Pancreas (tissue), 10 donors: ENCODE measurements at places on chromosomes 5 and 9. TPM values are rescaled to one million over a fixed set of nuclear protein-coding genes. Genes with fewer than 3 reads are reported as not detected.

The ADAM19 gene
- polyA plus RNA-seq: 0.65 TPM

- no peaks in the 10 kb centered on the region for H3K4me1 ChIP-seq
- no peak overlapping the region for H3K27ac ChIP-seq
- no peak for DNase-seq
- no peaks in the 10 kb centered on the region for H3K36me3 ChIP-seq
Observed at GRCh38 chr5:136364307-136364706, 1.0 kb downstream of the TRPC7 start.

The RALGPS1 gene
- 7.0 TPM for polyA plus RNA-seq

DNA sequence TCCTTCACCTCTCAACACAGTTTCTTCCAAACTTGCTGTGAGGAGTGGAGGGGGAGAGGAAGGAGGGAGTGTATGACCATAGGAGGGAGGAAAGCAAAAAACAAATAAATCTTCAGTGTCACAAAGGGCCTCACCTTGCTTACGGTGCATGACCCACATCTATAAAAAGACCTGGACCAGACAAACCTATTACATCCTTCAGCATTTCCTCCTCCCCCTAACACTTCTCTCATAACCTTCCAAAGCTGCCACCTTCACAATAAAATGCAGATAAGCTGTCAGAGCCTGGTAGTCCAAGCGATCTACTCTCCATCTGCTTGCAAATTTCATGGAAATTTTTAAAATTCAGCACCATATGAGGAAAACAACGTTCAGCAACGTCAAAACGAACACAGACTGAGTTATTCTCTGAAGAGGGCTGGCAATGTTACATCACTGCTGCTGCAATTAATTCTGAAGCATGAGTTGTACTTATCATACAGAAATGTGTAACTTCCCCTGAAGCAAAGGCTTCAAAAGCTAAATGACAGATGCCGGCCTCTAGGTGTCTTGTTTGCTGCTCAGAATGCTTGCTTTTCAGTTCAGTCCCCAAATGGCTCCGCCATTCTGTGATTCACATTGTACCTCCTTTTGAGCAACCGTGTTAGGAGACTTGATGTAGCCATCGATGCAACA lies 62.9 kb downstream of the EFNA5 start:
- no peak overlapping the region for H3K27ac ChIP-seq
- no peak for DNase-seq
- no peaks in the 10 kb centered on the region for H3K4me1 ChIP-seq
- H3K36me3 ChIP-seq: no peaks in the 10 kb centered on the region

DNA sequence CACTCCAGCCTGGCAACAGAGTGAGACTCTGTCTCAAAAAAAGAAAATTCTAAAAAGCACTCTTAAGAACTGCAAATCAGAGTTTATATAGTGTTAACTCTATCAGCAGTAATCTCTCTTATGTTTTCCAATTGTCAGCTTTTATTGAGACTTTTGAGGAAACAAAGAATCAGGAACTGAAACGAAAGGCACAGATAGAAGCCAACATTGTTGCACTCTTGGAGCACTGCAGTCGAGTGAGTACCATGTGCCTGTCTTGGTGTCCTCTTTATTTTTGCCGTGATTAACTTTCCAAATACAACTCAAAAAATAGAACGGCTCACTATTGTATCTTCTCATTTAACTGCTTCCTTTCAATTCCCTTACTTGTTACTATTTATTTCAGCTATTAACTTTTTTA lies 41.7 kb upstream of the LRRC19 start:
- H3K4me3 ChIP-seq: no peak overlapping the region
- no peaks in the 10 kb centered on the region for H3K4me1 ChIP-seq
- H3K27me3 ChIP-seq: no peaks in the 10 kb centered on the region
- no peak overlapping the region for H3K27ac ChIP-seq

- no peak overlapping the region for H3K27ac ChIP-seq
- H3K36me3 ChIP-seq: no peaks in the 10 kb centered on the region
- DNase-seq: no peak
Observed at GRCh38 chr5:130234816-130235215, 330.6 kb downstream of the CHSY3 start.

DNA sequence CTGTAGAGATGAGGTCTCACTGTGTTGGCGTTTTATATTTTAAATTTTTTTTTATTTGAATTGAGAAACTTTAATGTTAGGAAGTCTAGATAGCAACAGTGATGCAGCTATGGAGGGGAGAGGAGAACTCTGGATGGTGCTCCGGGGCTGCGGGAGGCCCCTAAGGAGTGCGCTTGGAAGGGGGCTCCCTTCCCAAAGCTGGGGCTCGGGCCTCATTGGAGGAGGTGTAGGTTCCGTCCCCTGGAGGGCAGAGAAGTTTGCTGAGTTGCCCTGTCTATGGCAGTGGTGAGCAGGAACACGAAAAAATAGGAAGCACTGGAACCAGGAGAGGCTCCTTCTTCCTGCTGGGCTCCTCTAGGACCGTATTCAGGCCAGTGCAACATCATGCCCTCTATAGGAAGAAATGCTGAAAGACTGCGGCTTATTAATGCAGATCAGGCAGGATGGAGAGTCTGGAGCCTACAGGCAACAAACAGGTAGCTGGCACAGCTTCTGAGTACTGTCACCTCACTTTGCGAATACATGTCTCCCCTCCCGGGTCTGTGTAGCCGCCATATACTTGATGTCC lies 16.1 kb downstream of the AHRR start:
- DNase-seq: no peak
- H3K4me3 ChIP-seq: no peak overlapping the region
- H3K27me3 ChIP-seq: no peaks in the 10 kb centered on the region
- no peaks in the 10 kb centered on the region for H3K4me1 ChIP-seq
